ENCODE measurements at places on chromosomes 7 and 10.

- peak; percentile 46 for DNase-seq
Observed at GRCh38 chr7:106462365-106462859, 177.6 kb upstream of the NAMPT start.

DNA sequence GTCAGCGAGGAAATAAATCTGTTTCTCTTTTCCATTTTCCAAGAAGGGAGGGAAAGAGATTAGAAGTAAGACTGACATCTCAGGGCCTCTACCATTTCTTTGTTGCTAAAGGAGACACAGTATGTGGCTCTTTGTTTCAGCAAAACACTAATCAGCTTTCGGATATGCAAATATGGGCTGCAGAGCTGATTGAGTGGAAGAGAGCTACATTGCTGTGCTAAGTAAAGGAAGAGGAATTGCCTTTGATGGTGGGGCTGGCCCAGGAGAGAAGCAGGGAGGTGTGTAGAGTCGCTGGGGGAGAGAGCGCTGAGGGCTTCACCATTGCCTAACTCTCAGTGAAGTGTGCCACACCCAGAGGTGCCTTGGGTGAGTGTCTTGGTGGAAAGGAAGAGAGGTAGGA lies 284.8 kb downstream of the SDK1 start:
- DNase-seq, result no peak

DNA sequence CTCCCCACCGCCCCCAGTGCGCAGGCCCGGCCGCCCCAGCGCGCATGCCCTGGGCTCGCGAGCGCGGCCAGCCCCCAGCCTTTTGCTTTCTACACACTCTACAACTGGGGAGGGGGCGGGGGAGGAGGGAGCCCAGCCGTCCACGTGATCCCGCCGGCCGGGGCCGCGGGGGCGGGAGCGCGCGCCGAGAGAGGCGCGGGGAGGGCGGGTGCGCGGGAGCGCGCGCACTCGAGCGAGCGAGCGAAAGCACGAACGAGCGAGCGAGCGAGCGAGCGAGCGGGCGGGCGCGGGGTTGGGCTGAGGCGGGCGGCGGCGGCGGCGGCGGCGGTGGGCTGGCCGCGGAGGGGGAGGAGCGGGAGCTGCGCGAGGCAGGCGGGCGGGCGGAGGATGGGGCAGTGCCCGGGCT lies at the start of gene AUTS2:
Gene AUTS2, plus strand, starts transcription at position 395 of the 406 bp plus-strand sequence. CDS start 1,179 bp downstream, outside the sequence.
- no peak for DNase-seq

DNA sequence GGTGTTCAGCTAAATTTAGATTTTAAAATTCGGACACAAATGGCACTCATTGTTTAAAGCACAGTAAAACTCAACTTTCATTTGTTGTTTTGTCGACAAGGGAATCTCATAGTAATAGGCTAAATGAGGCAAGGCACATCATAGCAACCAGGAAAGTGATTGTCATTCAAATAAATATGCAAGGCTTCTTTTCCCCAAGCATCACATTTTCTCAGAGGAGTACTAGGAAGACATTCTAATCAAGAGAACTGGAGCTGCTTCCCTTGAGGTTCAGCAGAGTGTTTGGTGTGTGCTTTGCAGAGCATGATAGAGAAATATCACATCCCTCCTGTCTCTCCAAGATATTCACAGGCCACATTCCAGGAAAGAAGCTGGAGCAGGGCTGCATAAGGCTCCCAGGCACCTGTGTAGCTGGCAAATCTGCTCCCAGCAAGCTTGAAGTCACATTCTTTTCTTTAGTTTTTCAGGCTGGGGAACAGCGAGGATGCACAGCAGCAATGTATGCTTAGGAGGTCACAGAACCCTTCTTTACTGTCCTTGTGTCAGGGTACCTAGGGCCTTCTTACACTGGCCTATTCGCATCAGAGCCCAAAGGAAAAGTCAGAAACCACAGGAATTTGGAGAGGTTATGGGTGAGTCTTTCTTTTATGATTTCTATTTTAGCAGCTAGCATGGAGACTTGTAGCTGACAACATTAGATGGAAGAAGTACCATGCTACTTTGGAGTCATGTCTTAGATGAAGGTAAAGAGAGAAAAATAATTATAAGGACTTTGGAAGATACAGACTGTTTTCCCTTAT lies 95.9 kb upstream of the HDAC9 start:
- peak; percentile 53 for DNase-seq

- DNase-seq, result peak; percentile 95
Observed at GRCh38 chr10:91340613-91341362, 69.4 kb upstream of the HECTD2 start.

- no peak for DNase-seq
Observed at GRCh38 chr7:19762631-19763030, 10.8 kb downstream of the TMEM196 start.

- DNase-seq, result no peak
Observed at GRCh38 chr7:157961731-157962457, 625.1 kb downstream of the DNAJB6 start.

- peak; percentile 75 for DNase-seq
Observed at GRCh38 chr7:55348502-55348901, 16.6 kb upstream of the LANCL2 start.

DNA sequence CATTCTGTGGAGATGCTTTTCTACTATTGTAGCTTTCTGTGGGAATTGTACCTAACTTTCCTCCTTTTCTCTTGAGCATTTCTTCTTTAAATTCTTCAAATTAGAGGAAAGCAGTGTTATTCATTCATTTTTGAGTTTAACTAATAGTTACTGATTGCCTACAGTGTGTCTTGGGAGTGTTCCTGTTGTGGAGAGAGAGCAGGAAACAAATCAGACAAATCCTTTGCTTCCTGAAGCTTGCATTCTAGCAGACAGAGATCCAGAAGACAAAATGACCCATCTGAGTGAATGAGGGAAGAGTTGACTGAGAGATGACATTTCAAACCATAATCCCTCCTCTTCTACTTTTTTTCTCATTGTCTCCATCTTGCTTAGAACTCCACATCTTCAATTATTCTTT lies 170.4 kb downstream of the SUGCT start:
- no peak for DNase-seq

DNA sequence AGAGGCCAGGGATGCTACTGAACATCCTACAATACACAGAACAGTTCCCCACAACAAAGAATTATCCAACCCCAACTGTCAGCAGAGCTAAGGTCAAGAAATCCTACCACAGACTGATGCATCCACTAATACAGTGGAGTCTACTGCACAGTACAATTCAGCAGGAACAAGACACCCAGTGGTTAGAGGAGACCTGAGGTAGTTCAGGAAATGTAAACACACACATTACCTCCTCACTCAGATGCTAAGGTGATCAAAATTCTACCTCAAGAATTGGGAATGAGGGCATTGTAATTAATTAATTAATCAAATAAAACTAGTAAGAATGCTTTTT lies 91.4 kb downstream of the ZFAND4 start:
- no peak for DNase-seq

DNA sequence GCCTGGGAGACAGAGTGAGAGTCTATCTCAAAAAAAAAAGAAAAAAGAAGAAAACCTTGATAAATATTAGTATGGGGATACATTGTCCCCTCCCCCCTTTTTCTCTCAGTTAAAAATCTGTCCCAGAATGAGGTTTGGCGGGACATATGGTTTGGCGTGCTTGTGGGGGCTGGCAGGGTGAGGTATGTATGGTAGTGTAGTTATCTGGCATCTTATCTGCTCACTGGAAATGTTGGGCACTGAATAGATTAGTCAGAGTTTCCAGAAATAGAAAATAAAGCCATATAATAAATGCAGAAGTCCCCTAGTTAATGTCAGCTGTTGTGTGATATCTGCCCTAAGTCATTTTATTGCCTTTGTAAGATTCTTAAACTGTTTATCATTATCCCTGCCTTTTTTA lies 397.5 kb upstream of the GALNT17 start:
- peak; percentile 9 for DNase-seq

DNA sequence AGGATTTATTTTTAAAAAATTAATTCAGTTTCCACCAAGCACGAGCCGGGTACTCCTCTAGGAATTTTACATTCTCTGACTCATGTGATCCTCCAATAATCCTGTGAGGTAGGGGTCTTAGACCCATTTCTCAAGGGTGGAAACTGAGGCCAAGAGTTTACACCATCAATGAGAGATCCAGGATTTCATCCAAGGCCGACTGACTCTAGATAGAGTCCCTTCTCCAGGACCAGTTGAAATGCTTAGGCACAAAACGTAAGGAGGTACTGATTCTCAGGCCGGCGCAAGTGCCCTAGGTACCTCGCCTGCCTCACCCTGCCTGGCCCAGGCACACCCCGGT lies 95.7 kb upstream of the DUSP5 start:
- no peak for DNase-seq
